Activated naive CD8-positive, alpha-beta T cell treated with anti-CD3 and anti-CD28 coated beads, Interleukin-2, amount 10 ng/mL, durations not matched to agents 7 days and 5 days (primary cell): ENCODE measurements at places on chromosomes 2 and 18.
A peak's percentile ranks its signal among the peaks of the same experiment; 100 is the strongest.

- DNase-seq, result peak; percentile 76
Measured at GRCh38 chr2:25672494-25673299, 680 bp downstream of the DTNB start.

DNA sequence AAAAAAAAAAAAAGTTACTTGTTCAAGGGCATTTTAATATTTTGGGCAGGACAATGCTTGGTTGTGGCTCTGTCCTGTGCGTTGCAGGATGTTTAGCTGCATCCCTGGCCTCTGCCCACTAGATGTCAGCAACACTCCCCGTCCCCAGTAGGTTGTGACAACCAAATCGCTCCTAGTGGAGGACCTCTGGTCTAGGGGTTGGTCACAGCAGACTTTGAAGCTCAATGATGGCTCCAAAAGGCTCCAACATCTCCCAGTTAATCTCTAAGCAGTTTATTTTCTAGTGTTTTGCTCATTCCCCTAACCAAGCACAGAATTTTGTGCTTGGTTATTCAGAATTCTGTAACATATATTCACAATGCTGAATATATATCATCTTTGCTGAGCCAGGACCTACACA is 67.0 kb downstream of the CHRNA1 start:
- DNase-seq, result peak; percentile 51

DNA sequence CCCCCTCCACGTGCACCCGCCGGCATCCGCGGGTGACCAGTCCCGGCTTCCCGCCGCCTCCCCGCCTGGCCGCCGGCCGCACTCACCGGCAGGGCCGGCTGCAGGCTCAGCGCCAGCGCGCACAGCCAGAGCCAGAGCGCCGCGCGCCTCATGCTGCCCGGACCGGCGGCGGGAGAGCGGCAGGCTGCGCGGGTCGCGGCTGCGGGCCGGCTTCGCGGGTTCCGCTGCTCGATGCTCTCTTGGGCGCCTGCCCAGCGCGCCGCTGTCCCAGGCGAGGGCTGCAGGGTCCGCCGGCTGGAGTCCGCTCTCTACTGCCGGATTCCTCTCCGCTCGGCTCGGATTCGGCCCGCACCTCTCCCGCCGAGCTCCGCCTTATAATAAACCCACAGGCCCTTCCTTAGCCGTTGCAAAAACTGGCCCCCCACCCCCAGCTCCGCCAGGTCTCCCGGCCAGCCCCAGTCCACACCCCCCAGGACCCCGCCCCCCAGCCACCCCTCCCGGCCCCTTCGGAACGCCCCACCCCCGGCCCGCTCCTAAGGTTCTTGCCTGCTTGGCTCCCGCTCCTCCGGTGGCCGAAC is at the start of gene SDC1:
Gene SDC1 (minus strand): TSS at position 415 of the 578 bp plus-strand sequence. CDS start 263 bp downstream, at position 152.
- DNase-seq, result peak; percentile 52

GRCh38 chr18:62741118-62741566 is 25.8 kb downstream of the PHLPP1 start:
- DNase-seq, result no peak

- DNase-seq, result no peak
Measured at GRCh38 chr2:168184681-168185513, 62.5 kb downstream of the STK39 start.

DNA sequence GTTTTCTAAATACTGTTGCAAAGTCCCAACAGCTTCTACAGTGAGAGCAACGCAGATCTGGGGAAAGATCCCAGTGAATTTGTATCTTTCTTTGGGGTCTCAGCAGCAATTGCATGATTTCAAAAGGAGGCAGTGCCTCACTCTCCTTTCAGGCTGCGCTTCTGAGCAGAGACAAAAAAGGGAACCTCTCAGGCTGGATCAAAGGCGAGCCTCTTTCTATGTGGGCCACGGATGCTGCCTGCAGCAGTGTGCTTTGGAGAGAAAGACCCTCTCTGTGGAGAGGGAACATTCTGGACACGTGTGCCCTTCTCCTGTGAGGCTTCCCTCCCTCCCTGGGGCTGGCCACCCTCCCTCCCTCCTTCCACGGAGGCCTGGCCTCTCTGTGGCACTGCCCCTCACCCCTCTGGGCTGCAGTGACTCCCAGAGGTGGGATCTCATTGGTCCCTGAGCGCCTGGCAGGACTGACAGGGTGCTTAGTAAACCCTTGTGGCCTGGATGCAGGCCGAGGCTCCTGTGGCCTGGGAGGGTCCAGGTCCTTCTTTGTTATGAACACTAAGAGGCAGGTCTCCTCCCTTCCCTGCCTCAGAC is 21.6 kb upstream of the PDIA6 start:
- no peak for DNase-seq

DNA sequence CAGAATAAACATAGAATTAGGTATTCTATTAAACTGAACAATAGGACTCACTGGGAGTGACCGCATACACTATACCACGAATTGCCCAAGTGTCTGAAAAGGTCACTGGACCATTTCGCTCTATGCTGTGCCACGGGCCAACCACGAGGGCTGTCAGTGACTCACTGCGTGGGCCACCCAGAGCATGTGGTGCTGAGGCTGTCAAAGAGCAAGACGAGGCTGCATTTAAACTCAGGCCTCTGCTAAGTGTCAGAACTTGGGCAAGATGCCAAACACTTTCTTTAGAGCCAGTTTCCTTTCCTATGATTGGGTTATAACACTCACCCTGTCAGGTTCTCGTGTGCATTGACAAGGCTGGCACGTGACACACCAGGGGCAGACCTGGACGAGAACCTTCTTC is 97.5 kb downstream of the SH3YL1 start:
- no peak for DNase-seq

DNA sequence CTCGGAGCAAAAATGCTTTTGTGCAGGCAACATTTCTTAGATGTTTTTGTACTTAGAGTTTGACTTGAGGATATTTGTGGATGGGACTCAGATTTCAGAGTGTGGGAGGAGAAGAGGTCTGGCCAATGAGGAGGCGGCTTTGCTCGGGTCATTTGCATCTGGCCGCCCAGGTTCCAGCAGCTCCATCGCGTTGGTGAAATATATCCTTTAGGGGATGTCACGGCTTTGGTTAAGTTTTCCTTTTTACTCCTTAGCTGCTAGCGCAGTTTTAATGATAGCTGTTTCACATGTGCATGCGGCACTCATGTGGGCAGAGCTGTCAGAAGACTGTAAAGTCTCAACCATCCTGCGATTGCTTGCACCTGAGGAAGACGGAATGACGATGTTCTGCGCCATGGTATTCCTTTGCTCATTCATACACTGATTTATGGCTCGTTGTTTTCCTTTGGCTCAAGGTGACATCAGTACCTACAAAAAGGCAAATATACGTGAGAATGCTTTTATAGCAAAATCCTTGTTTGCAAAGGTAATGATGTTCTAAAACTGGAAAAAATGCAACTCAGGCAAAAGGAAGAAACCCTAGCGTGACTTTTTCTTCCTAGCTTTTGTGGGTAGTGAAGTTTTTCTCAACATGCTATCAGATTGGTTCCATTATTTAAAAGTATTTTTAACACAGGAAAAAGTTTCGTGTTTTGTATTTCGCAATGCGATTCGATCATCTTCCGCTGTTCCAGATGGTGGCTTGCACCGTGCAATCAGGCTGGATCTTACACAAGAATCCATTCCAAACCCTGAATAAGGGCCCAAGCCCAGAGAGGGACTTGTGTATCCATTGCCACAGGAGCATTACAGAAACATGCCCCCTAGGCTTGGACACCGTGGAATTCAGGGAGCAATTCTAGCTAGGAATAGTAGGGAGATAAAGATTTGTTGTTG is 70.5 kb upstream of the ZNF516 start:
- no peak for DNase-seq

DNA sequence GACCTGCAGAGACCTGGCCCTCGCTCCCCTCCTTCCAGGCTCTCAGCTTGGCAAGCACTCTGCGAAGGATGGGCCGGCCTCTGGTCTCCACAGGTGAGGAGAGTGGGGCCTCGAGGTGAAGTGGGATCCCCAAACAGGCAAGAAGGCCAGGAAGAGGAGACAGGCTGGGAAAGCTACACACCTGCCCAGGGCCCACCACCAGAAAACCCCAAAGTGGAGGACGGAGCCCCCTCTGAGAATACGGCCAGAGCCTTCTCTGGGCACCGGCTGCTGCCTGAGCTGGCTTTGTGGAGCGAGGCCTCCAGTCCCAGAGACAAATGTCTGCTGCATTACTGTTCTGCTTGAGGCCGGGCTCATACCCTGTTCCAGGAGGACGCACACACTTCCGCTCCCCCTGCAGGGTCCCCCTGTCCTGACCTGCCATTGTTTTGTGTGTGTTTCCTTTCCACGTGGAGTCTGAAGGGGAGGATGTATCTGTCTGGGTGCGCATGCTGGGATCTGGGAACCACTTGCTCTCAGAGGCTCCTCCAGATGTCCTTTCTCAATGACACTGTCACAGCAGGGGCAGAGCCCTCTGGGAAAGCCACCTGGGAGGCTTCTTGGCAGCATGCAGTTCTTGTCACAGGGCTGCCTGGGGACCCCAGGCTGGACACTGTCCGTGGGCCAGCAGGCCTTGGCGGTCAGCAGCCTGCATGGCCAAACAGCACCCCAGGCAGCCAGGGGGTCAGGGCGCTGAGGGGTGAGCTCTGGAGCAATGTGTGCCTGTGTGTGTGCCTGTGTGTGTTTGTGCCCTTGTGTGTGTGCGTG is 20.8 kb downstream of the KCNF1 start:
- no peak for DNase-seq

DNA sequence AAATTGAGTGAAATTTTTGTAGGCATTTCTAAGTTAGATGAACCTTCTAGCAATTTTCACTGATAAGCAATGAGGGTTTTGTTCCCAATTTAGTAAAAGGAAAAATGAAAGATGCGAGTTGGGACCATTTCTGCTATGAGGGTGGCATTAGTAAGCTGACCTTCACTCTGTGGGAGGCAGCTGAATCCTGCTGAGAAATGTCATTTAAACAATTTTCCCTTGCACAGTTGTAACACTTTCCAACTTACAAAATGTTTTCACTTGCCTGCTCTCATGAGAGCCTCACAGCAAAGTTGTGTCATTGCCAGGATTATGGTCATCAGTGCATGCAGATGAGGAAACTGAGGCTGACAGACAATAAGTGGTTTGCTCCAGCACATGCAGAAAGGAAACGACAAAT is 527.7 kb downstream of the TNS1 start:
- no peak for DNase-seq

DNA sequence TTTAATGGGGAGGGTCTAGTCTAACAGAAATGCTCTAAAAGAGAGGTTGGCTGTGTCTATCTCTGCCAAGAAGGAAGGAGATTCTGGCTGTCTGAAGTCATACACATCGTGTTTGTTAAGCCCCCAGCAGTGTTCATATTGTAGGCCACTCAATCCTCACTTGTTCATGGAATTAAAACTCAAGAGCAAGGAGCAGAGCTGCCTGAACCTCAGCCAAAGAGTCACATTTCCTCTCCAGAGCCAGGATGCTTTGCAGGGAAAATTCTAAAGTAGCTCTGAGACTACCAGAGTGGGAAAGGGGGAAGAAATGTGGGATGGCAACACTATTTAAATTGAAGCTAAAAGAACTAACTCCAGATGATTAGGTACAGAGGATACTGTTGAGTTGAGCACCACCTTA is 190.7 kb upstream of the CXCR4 start:
- no peak for DNase-seq

DNA sequence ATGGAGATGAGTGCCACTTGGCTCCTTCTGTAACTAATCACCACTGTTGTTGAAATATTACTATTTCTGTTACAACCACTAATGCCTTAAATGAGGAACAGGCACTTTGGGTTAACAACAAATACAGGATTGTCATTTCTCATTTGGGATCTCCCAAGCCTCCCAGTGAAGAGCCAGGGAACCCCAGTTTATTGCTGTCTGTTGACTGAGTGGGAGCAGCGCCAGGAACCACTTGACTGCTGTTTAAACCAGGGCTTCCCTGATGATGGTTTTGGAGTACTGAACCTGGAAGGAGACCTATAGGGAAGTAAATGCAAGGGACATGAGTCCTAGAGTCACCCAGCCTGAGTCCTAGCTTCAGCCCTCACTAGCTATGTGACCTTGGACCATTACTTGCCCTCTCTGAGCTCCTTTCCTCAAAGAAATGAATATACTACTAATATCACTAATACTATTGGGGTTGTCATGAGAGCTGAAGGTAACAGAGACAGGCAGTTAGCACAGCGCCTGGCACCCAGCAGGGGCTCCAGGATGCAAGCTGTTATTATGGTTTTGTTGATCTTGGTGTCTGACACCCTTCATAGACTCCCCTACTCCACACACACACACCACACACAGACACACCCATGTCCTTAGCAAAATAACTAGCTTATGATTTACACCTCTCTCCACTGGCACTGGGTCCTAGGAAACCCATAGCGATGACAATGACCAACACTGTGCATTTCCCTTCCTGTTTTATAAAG is 104.2 kb upstream of the FZD7 start:
- DNase-seq, result no peak

DNA sequence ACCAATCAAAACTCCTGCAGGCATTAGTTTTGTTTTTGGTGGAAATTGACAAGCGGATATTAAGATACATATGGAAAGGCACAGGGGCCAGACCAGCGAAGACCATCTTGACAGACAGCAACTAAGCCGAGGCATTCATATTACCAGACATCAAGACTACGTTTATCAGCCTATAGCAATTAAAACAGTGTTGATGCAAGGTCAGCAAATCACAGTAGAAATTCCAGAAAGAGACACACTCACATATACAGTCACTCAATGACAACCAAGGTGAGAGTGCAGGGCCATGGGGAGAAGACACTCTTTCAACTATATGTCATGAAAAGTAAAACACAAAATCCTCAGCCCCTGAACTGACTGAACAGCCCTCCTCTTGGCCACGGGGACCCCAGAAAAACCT is 164.6 kb downstream of the TPO start:
- no peak for DNase-seq

GRCh38 chr18:3323900-3324299 is 62.0 kb downstream of the MYL12B start:
- no peak for DNase-seq

DNA sequence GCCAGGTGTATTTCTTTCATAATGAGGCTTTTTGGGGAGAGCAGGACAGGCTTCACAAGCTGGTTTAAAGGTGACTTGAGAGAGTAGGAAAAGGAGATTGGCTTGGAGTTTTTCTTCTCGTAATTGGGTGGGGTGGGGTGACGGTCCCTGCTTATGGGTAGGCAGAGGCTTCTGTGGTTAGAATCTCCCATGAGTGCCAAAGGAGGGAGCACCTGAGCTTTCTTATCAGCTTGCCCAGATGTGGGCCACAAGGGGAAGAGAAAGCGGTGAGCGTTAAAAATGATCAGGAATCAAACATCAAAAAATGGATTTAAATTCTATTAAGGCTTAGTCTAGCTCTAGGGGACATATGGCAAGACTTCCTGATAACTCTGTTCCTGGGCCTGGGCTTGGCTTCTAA is 9.7 kb upstream of the PNPT1 start:
- DNase-seq, result no peak

GRCh38 chr18:54263904-54264336 is 5.4 kb upstream of the POLI start:
- DNase-seq, result no peak

- no peak for DNase-seq
Measured at GRCh38 chr2:207812058-207812725, 42.5 kb upstream of the FZD5 start.

DNA sequence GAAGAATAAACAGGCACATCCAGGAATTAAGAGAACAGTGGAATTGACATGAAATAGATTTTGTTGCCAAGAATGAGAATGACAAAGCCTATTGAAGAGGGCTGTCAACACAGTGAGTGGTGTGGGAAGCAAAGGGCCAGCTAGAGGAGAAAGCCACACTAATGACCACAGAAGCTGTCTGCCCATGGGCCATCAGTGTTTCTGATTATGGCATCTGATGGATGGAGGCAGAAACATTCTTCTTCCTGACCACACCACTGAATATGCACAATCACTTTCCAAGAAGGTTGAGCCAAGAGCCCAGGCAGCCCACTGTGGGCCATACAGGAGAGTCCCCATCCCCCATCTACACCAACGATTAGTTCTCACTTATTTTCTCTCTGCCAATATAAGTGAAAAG is 146.0 kb upstream of the SH3BP4 start:
- DNase-seq, result no peak

- DNase-seq, result no peak
Measured at GRCh38 chr2:195330513-195330956, 326.5 kb upstream of the SLC39A10 start.
